Muscle of leg (tissue), 16 donors: ENCODE measurements at places on chromosomes 5 and 9. TPM values are rescaled to one million over a fixed set of nuclear protein-coding genes. Genes with fewer than 3 reads are reported as not detected.
A peak's percentile ranks its signal among the peaks of the same experiment; 100 is the strongest.

Gene ARPC5L
- polyA plus RNA-seq: 34.6 TPM

Gene C1QTNF2
- polyA plus RNA-seq: 26.8 TPM

Gene HTR1A
- not detected for polyA plus RNA-seq

Gene MYOT
- polyA plus RNA-seq: 250 TPM

Gene C7
- 1.3 TPM for polyA plus RNA-seq

Gene HSPB3
- 167 TPM for polyA plus RNA-seq

Gene UNC5A
- polyA plus RNA-seq: 1.2 TPM

DNA sequence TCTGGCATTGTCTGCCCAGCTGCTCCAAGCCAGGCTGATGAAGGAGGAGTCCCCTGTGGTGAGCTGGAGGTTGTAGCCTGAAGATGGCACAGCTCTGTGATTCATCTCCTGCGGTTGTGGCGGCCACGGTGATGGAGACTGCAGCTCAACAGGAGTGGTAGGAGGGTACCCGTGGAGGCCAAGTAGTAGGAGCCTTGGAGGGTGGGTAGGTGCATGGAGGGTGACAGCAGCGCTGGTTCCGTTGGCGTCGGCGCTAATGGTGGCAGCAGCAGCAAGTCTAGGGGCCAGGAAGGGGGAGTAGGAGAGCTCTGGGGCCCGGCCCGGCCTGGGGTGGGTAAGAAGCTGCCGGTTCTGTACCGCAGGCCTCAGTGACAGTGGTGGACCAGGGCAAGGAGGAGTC is 22.4 kb upstream of the TRIM52 start:
- DNase-seq: no peak

DNA sequence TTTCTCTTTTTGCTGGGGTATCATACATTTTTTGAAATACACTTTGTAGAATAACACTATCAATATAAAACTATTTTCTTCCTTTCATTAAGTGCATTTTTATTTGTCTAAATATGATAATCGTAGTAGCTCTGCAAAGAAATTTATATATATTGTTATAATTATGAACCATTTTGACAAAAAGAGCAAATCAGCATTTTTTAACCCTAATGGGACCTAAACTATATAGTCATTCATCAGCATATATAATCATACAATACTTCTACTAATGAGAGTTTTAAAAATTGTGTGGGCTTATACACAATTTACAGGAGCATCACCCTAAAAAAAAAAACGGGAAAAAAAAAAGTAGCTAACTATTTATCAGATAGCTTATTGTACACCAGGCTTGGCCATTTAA is 329.7 kb upstream of the TYRP1 start:
- no peak for DNase-seq

GRCh38 chr5:92945605-92946097 is 635.4 kb downstream of the NR2F1-AS1 start:
- peak; percentile 32 for DNase-seq

DNA sequence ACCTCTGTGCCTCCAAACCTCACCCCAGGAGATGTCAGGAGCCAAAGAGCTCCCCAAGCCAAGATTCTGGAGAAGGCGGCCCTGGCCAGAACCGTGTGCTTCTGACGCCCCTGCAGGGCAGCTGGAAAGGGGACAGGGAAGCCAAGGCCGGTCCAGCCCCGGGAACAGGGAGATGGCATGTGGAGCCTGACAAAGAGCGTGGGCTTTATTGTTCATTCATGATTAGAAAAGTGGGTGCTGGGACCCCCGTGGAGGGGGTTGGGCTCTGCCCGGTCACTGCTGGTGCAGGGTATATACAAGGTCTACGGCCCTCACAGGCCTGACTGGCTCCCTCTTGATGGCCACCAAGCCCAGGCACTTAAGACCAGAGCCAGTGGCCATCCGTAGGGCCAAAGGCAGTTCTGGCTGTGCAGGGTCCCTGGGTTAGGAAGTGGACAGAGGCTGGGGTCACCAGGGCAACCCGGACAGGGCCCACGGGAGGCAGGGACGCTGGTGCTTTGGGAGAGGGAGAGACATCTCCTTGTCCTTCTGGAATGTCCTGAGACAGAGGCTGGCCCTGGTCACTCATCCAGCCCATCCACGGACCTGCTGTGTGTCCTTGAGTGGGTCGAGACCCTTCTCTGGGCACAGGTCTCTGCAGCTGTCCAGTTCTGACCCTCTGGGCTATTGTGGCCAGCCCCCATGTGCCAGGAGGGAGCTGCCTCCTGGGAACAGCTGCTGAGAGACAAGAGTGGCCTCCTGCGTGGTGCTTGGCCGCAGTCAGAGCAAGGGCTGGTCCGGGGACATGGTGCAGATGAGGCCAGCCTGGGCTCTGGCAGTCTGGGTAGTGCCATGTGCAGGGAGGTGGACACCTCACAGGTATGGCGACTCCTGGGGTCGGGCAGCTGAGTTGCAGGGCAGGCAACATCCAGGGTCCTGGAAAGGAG is 12.5 kb downstream of the NINJ1 start:
- peak; percentile 8 for DNase-seq

GRCh38 chr5:65830856-65831255 is 95.5 kb upstream of the ERBIN start:
- DNase-seq: no peak

DNA sequence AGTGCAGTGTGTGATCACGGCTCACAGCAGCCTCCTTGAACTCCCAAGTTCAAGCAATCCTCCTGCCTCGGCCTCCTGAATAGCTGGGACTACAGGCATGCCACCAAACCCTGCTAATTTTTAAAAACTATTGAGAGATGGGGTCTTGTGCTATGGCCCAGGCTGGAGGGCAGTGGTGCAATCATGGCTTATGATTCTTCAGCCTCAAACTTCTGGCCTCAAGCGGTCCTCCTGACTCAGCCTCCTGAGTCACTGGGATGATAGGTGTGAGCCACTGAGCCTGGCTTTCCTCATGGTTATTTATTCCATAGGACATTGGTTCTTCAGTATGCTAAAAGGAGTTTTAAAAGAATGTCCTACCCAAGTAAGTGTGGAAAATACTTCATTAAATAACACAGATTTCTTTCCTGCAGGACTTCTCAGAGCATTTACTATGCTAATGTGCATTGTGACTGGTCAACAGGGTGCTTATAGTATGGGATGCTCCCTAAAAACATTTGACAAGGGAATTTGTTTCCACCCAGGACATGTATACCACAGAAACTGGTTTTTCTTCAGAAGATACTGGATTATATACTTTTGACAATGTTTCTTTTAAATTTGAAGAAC is 11.2 kb upstream of the NCS1 start:
- no peak for DNase-seq

DNA sequence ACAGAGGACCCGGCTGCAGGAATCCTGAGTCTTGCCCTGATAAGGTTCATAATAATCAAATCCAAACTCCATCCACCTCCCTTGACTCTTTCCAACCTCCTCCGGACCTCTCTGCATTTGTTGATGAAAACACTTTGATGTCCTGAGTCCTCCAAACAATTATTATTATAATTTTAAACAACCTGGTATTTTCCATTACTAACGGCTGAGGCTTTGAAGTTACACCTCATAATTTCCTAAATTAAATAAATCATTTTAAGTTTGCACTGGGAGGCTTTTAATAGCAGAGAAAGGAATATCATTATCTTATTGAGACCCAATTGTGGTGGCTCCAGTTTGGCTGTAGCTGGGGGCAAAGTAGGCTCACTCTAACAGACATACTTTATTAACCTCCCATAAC is 9.5 kb downstream of the MSX2 start:
- DNase-seq: no peak

DNA sequence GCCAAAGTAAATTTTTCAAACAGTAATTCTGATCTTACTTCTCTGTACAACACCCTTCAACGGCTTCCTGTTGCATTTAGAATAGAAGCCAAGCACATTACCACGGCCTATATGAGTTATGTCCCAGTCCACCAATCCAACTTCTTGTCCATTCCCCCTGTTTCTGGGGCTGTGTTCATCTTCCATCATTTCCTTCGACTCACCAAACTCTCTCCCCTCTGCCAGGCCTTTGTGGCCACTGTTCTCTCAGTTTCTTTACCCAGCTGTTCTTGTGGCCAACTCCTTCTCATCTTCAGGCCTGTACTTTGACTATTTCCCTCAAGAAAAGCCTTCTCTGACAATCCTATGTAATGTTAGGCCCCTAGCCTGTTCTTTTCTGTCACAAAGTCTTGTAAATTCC is 259.4 kb upstream of the EFNA5 start:
- DNase-seq: no peak

DNA sequence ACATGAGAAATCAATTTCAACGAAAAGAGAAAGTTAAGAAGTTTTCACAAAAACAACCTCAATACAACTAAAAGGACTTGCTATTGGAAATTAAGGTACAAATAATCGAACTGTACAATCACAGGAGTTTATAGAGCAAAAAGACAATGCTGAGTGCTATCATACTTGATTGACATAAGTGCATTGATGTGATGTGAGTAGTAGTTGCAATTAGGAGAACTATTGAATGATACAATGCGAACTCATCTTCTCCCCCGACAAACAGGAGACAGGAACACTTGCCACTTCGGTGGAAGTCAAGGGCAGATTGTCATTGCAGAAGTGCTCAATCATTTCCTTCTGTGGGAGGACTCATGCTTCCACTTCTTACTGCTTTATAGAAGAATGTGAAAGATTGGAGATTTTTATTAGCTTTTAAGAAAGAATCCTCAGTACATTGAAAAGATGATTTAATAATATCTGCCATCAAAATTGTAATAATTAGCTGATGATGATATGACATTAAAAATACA is 276.6 kb upstream of the MPDZ start:
- DNase-seq: no peak

DNA sequence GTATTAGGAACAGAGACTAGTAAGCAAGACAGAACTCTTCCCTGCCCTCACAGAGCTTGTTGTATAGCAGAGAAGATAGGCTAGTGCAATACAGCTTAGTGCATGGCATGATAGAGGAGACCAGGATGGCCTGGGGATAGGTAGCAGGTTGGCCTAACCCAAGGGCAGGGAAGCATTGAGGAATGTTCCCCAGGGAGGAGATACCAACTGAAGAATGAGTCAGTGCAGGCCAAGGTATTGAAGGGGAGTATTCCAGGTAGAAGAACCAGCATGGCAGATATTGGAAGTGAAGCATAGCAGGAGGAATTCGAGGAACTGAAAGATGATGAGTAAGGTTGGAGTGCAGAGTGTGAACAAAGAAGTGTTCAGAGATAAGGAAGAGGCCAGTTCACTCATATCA is 138.6 kb upstream of the DHFR start:
- DNase-seq: no peak

- DNase-seq: no peak
Measured at GRCh38 chr9:71685394-71685793, 82.9 kb downstream of the CEMIP2 start.

DNA sequence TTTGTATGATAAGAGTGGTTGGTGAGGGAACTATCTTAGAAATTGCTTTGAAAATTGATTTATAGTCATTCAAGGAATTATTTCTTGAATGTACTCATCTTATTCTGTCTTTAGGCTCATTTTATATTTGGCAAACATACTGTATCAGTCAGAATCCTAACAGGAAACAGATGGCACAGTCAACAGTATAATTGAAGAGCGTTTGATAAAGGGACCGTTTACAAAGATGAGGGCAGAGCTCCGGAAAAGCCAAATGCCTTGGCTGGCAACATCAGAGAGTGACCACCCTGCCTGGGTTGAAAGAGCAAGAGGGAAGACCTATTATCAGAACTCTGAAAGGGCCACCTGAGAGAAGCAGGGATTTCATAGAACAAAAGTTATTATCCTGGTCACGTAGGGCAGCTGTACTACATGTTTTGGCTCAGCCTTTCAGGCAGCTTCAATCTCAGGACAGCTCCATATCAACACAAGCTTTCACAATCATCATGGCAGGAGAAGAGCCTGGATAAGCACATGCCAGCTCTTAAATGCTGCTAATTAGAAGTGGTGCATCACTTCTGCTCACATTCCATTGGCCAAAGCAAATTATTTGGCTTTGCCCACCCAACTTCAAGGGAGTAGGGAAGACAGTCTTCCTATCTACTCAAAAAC is 47.2 kb upstream of the ARL15 start:
- DNase-seq: no peak

GRCh38 chr9:123191680-123192079 is 76.7 kb downstream of the STRBP start:
- no peak for DNase-seq

DNA sequence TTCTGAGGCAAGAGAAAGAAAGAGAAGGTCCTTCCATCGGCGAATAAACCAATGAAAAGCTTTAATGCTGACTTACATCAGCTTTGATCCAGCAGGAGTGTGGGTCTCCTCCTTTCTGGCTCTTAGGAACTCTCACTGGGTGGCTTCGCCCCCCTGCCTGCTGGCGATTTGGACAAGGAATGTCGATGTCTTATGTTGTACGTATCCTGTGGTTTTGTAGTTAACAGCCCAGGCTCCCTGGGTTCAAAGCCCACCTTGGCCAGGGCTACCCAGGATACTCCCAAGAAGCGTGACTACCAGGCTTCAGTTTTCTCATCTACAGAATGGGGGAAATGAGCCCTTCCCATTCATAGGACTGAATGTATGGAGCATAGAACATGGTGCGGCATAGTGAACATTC is 124.2 kb downstream of the ROR2 start:
- no peak for DNase-seq

DNA sequence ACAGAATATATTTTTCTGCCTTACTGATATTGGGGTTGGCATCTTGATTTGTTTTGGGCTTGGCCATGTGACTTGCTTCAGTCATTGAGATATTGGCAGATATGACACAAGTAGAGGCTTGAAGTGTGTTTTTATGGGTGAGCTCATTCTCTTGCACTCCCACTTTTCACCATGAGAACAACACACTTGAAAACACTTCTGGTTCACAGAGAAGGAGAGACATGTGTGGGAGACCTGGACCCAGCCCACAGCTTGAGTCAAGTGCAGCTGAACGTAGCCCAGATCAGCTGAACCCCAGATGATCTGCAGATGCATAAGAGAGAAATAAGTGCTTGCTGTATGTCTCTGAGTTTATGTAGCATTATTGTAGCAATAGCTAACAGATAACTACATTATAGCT is 155.4 kb downstream of the SEMA6A start:
- no peak for DNase-seq

DNA sequence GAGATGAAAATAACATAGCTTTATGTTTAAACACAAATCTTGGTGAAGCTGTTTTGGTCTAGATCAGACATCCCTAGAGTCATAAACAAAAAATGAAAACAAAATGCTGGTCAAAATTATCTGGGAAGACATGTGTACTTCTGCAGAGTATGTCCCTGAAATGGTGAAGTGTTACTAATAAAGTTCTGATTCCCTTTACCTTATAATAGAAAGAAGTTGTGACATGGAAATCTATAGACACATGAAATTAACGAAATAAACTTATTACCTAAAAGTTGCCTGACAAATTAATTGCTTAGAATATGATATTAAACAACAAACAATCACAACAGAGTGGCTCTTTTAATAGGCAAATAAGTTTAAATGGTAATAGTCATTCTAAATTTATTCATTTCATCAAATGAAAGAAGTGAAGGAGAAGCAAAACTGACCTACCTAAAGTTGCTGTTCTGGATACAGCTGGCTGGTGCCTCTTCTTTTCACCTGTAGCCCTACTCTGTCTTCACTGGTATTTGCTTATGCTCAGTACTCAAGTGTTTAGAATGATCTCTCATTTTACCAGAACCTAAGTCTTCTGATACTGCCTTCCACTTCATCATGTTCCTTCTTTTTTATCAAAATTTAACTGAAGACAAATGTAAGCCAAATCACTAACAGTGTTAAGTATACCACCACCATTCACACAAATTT is 38.8 kb downstream of the FNIP1 start:
- DNase-seq: no peak
